NCI-H2227 treated with DMSO at 0.1 percent for 48 hours (cell line): ENCODE measurements at places on chromosomes 12 and 14.

DNA sequence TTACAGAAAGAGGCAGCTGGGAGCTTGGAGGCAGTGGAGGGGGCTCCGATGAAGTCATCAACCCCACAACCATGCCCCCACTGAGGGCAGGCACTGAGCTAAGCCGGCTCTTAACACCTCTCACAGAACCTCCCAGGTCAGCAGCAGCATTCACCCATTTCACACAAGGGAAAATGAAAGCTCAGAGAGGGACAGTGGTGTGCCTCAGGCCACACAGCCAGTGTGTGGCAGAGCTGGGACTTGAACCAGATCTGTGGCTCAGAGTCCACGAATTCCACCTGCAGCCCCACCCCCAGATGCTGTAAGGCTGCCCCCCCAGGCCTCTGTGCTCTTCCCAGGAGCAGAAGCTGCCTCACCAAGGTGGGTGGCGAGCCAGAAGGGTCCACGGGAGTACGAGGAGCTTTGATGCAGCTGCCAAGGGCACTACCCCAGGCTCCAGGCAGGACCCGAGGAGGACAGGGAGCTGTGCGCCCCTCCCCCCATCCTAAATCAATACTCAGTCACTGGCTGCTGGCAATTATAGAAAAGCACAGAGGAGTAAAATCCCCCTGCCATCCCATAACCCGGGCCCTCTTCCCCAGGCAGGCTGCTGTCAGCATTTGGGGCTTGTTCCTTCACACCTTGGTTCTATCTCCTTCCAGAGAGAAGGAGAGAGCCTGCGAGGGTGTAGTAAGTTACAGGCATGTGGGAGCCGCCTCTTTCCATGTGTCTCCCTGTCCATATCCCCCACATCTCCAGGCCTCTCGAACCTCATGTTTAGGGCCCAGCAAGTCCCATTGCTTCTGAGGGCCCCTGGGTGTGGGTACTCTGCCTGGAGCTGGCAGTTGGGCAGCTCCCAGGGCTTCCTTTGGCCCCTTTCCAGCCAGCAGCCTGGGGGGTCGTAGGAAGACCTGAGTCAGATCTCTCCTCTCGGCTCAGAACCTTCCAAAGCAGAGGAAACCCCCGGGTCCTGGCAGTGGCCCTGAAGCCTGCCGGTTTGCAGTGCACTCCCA, 47.6 kb downstream of the FAM222A start:
- DNase-seq: no peak

DNA sequence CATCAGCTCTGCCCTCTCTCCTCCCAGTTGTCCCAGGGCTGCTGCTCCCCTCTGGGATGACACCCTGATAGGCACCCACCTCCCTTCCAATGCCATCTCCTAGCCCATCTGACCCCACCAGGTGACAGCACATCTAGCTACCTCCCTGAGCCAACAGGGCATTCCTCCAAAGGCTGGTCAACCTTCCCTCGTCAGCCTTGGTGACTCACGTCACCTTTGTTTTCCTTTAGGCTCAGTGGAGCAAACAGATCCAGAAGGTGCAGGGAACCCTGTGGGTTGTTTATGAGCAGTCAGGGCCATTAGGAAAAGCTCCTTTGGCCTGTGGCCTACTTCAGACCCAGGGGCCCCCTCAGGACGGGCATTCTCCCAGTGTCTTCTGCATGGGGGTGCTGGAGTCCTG, 32.4 kb downstream of the PIGH start:
- no peak for DNase-seq

DNA sequence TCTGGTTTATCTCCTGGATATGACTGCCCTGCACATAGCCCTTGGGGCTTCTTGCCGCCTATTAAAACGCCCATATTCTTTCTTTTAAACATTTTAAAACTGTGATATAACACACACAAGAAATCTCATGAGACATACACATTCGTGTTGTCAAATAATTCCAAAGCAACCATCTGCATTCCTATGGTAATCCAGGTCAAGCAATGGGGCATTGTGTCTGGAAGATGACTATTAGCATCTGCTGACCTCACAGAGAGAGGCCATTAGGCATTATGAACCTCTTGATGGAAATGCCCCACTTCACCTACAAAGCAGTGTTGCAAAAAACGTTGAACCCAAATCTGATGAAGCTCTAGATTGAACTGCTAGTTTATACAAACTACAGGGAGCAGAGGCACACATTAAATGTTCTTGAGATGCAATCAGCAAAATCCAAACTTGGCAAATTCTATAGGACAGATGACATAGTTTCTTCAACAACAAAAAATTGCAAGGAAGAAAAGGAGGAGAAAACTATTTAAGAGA, 513.8 kb upstream of the CCDC196 start:
- no peak for DNase-seq

DNA sequence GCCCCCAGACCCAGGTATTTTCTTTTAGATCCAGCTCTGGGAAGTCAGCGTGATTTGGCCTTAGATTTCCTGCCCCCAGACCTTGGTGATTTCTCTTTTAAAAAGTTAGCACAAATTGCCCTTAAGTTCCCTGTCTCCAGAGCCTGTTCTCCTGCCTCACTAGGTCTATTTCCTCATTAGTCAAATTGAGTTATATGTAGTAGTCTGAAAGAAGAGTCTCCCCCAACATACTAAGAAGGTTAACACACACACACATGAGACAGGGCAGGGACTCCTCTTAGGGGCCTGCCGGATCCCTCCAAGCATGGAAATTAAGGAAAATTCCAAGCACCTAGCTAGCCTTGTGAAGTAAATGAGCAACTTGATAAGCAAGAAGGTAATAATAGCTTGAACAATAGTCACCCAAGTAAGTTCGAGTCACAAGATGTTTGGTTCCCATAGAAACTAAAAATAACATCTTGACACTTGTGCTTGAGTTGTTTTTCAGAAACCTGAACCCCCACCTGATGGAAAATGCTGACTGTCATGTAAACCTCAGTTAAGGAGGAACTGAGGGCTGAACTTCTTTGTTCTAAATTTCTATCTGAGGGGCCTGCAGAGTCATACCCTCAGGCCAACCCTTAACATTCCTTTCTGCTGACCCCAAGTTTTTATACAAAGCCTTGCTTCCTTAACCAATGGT, 51.6 kb downstream of the CAND1 start:
- no peak for DNase-seq

GRCh38 chr14:70359076-70359424, 433 bp downstream of the COX16 start:
- DNase-seq: no peak

DNA sequence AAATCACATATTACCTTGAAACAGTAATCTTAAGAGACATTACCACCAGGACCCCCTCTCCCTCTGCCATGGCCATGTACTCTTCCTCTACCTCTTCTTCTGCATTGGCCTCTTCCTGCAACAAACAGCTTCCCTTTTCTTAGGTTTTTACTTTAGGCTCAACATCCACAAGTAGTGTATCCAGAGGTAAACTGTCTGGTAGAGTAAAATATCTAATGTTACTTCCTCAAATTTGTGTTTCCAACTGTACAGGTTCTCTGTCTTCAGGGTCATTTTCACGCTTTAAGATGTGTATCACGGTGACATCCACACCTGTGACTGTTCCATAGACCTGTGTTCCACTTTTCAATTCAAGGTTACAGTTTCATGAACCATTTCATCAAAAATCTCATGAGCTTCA, 13.4 kb downstream of the CDK17 start:
- no peak for DNase-seq

DNA sequence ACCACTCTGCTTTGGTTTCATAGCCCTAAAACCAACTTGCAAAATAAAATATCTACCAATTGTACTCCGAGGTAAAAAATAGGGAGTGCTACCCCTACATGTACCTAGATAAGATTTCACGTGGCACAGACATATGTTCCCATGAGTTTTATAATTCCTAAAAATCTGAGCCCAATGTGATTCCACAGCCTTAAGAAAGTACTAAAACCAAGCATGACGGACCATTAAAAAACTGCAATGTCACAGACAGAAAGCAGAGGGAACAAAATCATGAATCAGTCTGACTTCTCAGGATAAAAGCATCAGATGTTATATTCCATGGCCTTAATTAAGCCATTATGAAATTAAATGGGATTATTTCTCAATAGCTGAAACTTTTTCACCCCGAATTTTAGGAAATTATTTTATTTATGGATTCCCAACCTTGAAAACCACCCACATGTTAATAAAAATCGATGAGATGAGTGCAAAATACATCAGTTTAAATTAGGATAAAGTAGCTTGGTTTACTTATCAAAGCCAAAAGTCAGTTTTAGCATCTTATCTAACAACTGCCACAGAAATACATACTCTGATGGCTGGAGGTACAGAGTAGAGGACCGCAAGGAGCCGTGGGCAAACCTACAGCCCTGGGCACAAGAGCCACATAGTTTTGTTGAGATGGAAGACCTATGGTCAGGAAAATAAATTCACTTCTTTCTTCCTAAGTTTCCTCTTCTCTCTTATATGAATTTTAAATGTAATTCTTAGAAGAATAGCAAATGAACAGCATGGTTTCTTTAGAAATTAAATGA, 4.5 kb downstream of the ITPR2 start:
- no peak for DNase-seq

GRCh38 chr12:122348505-122348904, 74.0 kb downstream of the CLIP1 start:
- DNase-seq: no peak

- DNase-seq: no peak
Observed at GRCh38 chr12:54933376-54933775, 51.2 kb downstream of the TESPA1 start.

- no peak for DNase-seq
Observed at GRCh38 chr14:94473666-94474410, 2.2 kb downstream of the SERPINA9 start.

GRCh38 chr14:56844406-56845002, 34.2 kb upstream of the OTX2 start:
- DNase-seq: no peak

DNA sequence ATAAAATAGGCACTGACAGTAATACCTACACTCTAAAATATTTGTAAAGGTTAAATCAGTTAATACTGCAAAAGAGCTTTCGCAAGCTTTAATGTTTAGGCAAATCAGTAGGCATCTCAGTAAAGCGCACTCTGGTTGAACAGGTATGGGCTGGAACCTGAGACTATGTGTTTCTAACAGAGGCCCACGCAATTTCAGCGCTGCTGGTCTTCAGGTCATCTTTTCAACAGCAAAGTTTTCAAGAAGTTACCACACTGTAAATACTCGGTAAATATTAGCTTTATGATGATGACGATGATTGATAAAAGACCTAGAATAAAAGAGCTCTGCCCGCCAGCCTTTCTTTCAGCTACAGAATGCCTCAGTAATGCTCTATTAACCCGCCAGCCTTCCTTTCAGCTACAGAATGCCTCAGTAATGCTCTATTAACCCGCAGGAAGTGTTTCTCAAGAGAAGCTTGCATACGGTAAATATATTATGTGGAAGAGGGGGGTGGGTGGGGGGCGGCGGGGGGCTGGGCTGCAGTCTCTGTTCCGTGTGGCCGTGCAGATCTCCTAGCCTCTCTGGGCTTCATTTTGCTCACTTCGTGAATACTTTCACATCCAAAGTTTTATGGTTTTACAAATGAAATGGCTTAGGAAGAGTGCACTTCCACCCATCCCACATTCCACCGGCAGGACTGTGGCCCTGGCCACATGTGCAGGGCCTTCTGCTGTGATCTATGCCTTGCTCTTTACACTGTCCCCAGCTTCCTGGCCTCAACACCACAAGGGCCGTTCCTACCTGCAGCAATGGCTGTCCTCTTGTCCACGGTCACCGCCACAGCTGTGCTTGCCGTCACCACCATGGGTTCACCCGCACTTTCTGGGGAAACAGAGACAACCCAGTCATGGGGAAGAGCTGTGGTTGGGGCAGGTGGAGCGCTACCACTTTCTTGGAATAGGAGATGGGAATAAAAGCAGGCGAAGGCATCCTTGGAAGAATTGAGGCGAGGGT, 19.9 kb downstream of the LRTM2 start:
- DNase-seq: no peak

DNA sequence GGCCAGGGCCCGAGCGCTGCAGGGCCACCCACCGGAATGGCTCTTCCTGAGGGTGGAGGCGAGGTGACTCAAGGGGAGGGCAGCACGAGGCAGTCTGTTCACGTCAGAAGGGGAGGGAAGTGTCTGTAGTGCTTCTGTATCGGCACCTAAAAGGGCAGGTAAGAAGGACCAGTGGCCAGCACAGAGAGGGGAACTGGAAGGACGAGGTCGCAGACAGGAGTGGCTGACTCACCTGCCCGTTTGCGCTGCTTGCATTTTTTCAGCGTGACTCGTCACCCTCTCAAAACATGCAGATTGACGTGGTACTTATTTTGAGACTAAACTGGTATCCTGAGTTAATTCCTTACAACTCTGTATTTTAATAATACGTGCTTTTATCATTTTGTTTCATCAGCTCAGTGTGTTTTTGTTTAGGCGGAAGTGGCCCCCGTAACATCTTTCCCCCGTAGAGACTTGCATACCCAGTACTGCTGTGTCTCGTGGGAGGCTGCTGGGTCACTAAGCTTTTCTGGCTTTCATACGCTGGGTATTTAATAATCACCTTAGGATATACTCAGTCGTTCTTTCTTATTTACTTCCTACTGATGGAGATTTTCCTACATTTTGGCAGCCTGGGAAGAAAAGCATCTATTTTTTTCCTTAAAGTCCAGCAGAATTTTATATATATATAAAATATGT, 26.4 kb downstream of the SFSWAP start:
- DNase-seq: no peak

DNA sequence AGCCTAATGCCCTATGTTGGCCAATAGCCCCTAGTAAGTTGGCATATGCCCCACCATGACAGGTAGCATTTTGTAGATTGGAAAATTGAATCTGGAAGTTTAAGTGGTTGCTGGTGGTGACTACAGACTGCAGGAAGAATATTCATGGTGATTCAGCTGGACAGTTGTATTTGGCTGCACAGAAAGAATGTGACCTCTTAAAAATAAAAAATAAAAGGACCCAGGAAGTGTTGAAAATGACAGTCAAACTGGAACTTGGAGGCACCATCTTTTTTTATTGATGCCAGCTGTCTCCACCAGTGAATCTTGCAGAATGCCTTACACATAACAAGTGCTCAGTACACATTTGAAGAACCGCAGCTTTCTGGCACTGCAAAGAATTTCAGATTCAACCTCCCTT, 73.9 kb downstream of the PRMT8 start:
- DNase-seq: no peak

DNA sequence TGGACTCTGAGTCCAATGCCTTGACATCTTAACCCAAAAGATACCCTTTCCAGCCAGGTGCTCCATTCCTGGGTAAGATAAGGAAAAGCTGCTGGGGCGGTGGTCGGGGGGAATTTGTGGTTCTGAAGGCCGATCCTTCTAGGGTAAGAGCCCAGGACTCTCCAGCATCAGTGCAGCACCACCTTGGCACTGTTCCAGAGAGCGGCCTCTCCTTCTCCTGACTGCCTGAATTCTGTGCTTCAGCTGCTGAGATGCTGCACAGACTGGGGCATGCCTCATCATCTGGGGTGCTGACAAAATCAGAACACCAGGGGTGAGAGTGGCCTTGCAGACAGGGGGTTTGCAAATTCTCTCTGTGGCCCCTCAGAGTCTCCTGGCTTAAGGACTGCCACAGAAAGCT, 87.5 kb downstream of the SPTB start:
- no peak for DNase-seq

- no peak for DNase-seq
Observed at GRCh38 chr14:64119500-64119899, 174.7 kb downstream of the ESR2 start.

- no peak for DNase-seq
Observed at GRCh38 chr14:97164021-97164420, 366.8 kb downstream of the VRK1 start.

- no peak for DNase-seq
Observed at GRCh38 chr14:48350971-48351370, 675.6 kb upstream of the MDGA2 start.
